Kidney (tissue), 22 donors: ENCODE measurements at places on chromosomes 7 and 10. TPM values are rescaled to one million over a fixed set of nuclear protein-coding genes. Genes with fewer than 3 reads are reported as not detected.

DNA sequence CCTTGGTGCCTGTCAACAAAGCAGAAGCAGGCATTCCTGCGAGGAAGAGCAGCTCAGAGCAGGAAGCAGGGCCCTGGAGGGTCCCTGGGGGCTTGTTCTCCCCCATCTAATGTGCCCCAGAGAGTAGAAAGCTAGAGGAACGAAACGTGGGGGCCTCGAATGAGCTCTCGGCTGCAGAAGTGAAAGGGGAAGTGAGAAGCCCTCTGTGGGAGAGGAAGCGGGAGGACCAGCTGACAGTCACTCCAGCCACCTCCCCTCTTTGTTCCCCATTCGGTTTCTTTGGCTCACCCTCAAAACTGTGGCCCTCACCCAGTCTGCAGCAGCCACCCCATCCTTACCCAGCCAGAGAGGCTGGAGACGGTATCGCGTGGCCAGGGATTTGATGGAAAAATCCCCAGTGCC, 25.0 kb downstream of the C10orf105 start:
- H3K27me3 ChIP-seq, result no peaks in the 10 kb centered on the region
- H3K27ac ChIP-seq, result no peak overlapping the region
- no peak overlapping the region for H3K4me3 ChIP-seq
- no peak for DNase-seq

DNA sequence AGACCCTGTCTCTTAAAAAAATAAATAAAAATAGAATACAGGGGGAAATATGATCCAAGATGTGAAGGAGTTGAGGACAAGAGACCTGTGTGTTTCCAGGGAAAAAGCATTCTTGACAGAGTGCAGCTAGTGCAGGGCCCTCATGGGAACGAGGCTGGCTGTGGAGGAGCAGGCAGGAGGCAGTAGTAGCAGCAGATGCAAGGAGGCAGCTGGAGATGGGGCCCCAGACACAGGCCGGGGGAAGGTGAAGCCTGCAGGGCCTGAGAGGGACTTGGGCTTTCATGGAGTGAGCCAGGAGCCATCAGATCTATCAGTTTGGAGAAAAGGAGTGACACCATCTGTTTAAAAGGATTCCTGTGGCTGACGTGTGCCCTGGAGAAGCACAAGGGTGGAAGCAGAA, 71.4 kb upstream of the ZNF438 start:
- no peak overlapping the region for H3K4me3 ChIP-seq
- DNase-seq, result no peak
- no peaks in the 10 kb centered on the region for H3K4me1 ChIP-seq
- no peak overlapping the region for H3K27ac ChIP-seq
- H3K27me3 ChIP-seq, result no peaks in the 10 kb centered on the region

- H3K36me3 ChIP-seq, result no peaks in the 10 kb centered on the region
- no peaks in the 10 kb centered on the region for H3K27me3 ChIP-seq
- H3K27ac ChIP-seq, result no peak overlapping the region
- DNase-seq, result peak; percentile 62
- H3K4me1 ChIP-seq, result no peaks in the 10 kb centered on the region
These were observed 128.3 kb upstream of the COBL start for GRCh38 chr7:51444936-51445335.

DNA sequence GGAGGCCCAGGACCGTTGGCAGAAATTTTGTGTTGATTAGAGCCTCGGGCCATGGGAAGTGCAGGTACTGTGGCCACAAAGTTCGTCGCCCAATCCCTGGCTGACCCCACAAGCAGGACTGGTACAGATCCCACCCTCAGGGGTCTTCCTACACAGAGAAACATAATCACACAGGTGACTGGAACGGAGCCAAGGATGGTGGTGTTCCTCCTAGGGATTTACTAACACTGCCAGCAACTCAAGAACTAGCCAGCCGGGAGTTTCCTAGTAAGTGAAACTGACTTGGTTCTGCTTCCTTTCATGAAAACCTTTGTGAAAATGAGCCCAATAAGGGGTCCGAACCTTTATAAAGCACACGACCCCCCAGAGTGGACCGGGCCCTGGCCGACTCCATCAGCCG, 5.7 kb downstream of the CUX1 start:
- H3K4me1 ChIP-seq, result peaks cover 23% of the 10 kb centered on the region
- H3K4me3 ChIP-seq, result no peak overlapping the region
- H3K36me3 ChIP-seq, result no peaks in the 10 kb centered on the region
- DNase-seq, result no peak
- peak overlapping the region; percentile 25 for H3K27ac ChIP-seq

DNA sequence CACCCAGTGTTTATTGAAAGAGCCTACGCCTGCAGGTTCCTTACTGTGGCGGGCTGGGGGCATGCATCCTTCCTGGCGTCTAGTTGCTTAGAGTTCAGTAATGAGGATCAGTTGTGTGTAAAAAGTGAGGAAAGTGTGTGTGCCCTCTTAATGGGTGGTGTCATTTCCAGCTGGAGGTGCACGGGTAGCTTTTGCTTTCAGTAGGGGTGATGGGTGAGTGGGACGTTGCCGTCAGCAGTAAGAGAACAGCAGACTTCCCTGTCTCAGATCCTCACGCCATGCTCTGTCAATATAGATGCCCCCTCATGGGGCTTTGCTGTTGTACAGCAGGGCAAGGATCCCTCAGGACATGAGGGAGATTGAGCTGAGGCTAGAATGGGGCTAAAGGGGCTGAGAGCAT, 352.6 kb upstream of the GALNT17 start:
- no peak for DNase-seq
- no peak overlapping the region for H3K4me3 ChIP-seq
- no peaks in the 10 kb centered on the region for H3K27me3 ChIP-seq
- H3K4me1 ChIP-seq, result no peaks in the 10 kb centered on the region

GRCh38 chr7:42843205-42843800, 68.6 kb downstream of the C7orf25 start:
- peak; percentile 65 for DNase-seq
- H3K27ac ChIP-seq, result no peak overlapping the region
- no peaks in the 10 kb centered on the region for H3K36me3 ChIP-seq
- peak overlapping the region; percentile 20 for H3K4me3 ChIP-seq

DNA sequence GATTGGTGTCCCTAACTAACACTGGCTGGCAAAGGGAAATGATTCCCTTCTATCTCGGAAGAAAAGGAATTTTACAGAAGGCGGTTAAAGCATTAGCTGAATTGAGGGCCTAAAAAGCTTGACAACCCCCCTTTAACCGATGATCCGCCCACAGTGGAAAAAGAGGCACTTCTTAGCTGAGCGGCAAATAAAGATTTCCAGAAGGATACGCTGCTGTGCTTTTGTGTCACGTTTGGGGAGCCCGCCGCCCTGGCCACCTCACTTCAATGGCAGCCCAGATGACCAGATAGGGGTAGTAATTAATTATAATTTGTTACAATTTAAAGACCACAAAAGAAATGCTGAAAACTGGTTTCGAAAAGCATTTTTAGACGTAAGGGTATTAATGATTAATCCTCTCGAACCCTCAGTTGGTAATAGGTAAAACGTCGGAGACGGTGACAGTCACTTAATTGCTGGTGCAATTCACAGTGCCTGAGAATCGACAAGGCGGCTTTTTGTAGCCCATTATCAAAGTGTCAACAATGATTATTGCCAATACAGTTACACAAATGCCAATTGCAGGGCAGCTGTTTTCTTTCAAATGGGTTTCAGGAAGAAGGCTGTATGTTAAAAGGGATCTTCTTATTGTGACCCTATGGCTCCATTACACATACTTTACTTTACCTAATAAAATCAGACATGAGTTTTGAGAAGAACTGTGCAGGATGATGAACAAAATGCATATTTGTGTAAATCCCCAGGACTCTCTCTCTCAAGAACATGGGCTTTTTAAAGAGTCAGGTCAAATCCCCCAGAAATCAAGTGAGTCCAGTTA, 154.1 kb downstream of the PIP4K2A start:
- no peak overlapping the region for H3K4me3 ChIP-seq
- DNase-seq, result no peak
- peaks cover 7% of the 10 kb centered on the region for H3K36me3 ChIP-seq
- H3K27ac ChIP-seq, result no peak overlapping the region
- H3K27me3 ChIP-seq, result no peaks in the 10 kb centered on the region

DNA sequence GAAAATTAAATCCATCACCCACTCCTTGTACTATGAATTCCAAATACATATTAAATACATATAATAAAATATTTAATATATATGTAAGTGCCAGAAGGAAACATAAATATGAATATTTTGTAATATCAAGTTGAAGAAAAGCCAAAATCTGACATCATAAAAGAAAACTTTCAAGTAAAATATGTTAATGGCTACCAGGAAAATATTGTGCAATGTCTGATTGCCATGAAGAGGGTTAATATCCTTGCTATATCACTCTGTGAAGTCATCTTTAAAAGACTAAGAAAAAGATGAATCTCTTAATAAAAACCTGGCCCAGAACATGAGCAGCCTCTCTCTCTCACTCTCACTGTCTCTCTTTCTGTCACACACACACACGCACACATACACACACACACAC, 130.2 kb downstream of the EGFR start:
- H3K27ac ChIP-seq, result no peak overlapping the region
- no peak overlapping the region for H3K4me3 ChIP-seq
- H3K27me3 ChIP-seq, result no peaks in the 10 kb centered on the region
- H3K4me1 ChIP-seq, result peaks cover 9% of the 10 kb centered on the region
- peaks cover 18% of the 10 kb centered on the region for H3K36me3 ChIP-seq

DNA sequence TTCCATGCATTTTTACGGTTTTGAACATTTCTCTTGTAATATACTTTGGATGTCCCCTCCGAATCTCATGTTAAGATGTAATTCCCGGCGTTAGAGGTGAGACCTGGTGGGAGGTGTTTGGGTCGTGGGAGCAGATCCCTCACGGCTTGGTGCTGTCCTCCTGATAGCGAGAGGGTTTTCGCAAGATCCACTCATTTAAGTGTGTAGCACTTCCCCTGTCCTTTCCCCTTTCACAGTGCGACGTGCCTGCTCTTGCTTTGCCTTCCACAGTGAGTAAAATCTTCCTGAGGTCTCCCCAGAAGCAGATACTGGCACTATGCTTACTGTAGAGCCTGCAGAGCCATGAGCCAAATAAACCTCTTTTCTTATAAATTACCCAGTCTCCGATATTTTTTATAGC, 6.6 kb downstream of the GPR141 start:
- DNase-seq, result no peak
- H3K4me1 ChIP-seq, result no peaks in the 10 kb centered on the region
- no peak overlapping the region for H3K4me3 ChIP-seq
- no peaks in the 10 kb centered on the region for H3K27me3 ChIP-seq

DNA sequence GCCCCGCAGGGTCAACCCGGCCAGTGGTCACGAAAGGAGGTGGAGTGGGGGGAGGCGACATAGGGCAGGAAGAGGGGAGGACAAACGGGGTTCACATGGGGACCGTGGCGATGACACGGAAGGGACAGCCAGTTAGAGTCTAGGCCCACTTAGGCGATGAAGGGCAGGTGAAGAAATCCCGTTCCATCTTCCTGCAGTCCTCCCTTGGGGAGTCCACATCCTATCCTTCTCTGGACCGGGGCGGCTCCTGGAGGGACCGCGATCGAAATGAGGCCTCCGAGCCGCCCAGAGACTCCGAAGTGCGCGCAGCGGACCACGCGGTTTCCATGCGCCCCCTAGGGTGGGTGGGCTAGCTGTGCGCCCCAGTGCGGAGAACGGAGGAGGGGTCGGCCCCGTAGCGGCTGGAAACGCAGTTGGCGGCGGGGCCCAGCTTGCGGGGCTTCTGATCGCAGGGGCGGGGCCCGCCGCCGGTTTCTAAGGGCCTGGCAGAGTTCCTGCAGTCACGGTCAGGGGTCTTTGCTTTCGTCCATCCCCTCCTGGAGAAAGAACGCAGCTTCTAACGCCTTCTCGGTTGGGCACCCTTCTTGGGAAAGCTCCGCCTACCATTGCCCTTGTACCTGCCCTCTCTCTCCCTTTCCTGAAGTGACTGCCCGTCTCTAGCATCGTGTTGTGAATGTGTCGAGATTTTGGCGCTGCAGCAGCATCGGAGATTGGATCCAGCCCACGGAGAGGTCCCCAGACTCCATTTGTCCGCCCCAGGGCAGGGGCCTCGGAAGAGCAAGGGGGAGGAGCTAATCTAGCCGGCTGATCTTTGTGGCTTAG, 17.9 kb upstream of the TMEM225B start:
- peak overlapping the region; percentile 76 for H3K4me3 ChIP-seq
- no peak overlapping the region for H3K27ac ChIP-seq

DNA sequence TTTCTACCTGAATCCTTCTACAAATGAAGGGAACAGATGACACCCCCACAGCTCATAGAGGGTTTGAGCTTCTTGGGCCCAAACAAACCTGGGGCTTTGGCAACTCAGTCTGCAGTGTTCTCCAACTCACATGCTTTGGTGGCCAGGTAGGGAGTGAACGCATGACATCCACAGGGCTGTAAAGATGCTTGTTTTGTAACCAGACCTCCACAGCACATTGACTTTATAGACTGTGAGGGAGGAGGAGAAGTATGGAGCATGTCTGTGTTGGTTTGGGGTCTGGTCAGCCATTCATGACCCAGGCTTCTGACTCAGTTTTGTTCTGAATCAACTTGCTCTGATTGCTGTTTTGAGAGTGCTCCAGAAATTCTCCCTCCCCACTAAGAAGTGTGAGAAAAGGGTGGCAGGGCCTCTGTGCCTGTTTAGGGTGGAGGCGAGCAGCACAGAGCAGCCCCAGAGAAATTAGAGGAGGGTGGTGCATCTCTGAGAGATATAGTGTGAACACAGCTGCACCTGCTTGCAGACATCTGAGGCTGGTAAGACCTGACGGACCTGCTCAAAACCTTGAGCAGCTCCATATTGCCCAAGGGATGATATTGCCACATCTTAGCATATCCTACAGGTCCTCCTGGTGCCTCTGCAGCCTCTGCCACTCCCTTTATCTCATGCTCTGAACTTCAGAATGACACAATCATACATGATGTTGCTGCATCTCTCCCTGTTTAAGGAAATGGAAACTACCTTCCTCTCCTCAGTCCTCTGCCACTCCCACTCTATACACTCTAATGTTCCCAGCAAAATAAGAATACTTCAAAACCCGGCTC, 287.7 kb downstream of the ABCA13 start:
- no peaks in the 10 kb centered on the region for H3K4me1 ChIP-seq
- no peaks in the 10 kb centered on the region for H3K36me3 ChIP-seq
- H3K27ac ChIP-seq, result no peak overlapping the region
- H3K4me3 ChIP-seq, result no peak overlapping the region

- H3K27me3 ChIP-seq, result no peaks in the 10 kb centered on the region
- H3K4me3 ChIP-seq, result no peak overlapping the region
- no peaks in the 10 kb centered on the region for H3K4me1 ChIP-seq
- H3K36me3 ChIP-seq, result no peaks in the 10 kb centered on the region
These were observed 5.5 kb upstream of the DUSP5 start for GRCh38 chr10:110492069-110492822.

The HMX3 gene
- not detected for total RNA-seq

The CLDN3 gene
- 180 TPM for total RNA-seq

The TSPAN12 gene
- 76.5 TPM for total RNA-seq

The PTCD1 gene
- total RNA-seq, result 5.4 TPM

The PTPN12 gene
- total RNA-seq, result 83.1 TPM
